Activated CD4-positive, CD25-positive, alpha-beta regulatory T cell (primary cell): ENCODE measurements at places on chromosomes 5 and 9.
A peak's percentile ranks its signal among the peaks of the same experiment; 100 is the strongest.

DNA sequence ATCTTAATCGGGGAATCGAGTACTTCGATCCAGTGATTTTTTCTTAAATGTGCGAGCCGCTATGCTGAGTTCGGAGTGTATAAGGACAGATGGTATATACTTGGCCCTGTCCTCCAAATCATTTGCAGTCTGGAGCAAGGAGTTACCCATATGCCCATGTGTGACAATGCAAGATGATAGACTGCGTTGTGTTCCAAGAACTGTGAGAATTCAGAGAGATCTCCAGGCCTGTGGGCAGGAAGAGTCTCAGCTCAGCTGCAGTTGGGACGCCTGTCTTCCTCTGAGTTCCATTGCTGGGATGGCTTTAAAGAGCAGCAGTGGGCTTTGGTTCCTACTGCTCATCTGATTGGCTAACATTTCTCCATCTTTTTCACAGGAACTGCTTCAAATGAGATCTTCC lies 106.6 kb downstream of the ADAMTS16 start:
- no peak for DNase-seq

DNA sequence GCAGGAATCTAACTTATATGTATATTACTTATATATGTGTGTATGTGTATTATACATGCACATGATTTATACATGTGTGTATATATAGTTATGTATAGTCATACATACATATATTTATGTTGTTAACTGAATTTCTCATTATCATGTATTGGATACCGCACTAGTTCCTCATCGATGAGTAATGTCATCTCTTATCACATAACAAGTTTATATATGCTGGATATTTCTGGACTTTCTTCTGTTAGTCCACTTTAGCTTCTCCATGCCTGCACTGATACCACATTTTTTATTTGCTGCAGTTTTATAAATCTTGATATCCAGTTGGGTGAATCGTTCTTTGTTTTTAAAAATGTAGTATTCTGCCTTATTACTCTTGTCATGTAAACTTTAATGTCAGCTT lies 50.2 kb downstream of the APC start:
- DNase-seq = no peak

DNA sequence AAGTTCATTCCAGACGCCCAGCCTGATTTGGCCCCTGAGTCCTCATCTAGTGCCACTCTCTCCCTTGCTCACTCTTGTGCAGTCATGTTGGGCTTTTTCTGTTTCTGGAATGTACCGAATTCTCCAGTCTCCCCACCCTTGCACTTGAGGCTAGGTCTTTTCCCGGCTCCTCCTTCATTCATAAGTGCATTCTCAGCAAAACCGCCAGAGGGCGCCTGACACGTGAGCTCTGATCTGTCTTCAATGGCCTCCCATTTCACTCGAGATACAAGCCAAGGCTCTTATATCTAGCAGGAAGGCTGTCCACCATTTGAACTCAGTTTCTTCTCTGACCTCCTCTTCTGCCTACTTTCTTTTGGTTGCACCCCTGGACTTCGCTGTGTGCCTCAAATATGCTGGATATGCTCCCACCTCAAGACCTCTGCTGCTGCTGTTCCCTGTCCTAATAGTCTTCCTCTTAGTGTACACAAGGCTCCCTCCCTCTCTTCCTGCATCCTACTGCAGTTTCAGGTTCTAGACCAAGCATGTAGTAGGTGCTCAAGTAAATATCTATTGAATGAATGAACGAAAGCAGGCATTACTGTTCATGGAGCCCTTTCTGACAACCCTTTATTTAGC lies 568.1 kb upstream of the WWC1 start:
- peak; percentile 14 for DNase-seq

GRCh38 chr5:34600118-34600493 lies 56.0 kb upstream of the RAI14 start:
- no peak for DNase-seq

- DNase-seq = no peak
These were observed 96.4 kb upstream of the TAF11L2 start for GRCh38 chr5:17401470-17402288.

DNA sequence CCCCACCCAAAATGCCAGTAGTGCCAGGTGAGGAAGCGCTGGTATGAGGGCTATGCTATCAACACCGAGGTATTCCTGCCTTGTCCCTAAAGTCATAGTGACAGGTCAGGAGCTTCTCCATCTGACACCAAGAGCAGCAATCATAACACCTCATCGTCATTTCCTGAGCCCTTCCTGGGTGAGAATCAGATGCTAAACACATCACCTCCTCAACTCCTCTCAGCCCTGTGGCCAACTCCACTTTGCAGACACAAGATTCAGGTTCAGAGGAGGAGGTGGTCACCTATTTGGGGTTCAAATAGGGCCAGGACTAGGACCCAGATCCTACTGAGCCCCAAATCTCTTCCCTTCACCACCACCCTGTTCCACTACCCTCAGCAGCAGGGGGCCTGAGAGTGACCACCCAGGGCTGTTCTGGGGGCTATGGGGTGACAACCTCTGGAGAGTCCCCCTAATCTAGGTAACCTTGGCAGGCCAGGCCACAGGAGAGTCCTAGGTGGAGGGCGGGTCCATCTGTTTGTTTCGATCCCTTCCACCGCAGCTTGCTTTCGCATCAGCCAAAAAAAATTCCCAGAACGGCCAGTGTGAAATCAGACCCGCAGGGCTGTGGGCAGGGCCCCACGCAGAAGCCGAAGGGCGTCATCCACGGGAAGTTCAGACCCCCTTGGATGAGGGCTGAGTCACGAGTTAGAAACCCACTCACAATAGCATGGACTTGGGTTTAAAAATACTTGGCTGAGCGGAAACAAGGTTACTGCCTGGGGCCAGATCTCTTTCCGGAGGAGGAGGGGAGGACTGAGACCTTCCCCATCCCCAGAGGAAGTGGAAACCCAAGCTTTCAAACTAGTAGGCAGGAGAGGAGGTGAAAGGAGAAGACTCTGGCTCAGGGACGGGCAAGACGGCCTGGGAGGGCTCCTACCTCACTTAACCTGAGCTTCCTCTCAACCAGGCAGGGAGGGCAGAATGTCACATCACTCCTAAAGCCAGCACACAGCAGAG lies 8.7 kb downstream of the STK10 start:
- DNase-seq = no peak

DNA sequence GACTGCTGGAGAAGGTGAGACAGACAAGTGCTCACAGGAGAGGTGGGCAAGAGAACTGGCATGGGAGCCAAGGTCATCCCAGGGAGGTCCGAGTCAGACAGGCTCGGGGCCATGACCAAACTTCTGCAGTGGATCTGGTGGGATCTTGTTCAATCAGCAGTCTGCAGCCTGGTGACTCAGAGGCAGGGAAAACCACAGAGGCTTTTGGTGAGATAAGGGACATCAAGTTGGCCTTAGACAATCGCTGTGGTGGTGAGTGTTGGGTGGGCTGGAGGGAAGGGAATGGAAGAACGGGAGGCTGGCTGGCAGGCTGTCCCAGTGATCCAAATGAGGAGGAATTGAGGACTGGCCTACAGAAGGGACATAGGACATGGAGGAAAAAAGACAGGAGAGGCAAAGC lies 123.8 kb downstream of the TMEM174 start:
- DNase-seq = no peak

DNA sequence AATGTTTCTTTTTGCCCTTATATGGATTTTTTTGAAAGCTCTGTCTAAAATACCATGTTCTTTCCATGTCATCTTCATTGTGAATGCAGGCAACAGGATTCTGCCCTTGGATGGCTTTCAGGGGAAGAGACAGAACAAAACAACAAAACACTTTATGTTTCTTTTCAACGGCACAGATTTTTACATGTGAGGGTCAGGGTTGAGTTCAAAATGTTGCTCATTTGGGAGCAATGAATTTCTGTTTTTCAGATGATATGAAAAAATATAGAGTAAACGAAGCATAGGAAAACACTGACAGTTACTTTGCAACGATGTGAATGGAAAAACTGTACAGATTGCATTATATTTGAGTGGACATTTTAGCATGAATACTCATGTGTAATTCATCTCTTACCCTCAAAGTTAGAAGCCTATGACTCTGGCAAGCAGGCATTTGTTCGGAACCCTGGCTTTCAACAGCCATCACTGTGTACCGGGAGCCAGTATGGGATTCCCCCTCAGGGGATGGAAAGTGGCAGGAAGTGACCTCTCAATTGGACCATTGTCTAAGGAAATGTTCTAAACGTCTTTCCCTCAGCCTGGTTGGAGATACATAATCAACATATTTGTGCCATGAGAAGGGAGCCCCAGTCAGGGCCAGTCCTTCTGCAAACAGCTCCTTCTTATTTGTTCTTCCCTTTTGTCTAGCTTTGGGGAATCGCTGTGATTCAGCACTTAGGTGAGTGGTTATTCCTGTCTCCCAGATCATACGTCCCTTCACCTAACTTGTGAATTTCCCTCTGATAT lies 153.9 kb upstream of the MEF2C start:
- DNase-seq = no peak

GRCh38 chr9:132717326-132717945 lies 47.2 kb downstream of the GTF3C4 start:
- no peak for DNase-seq

- DNase-seq = no peak
These were observed 69.4 kb upstream of the FBXL17 start for GRCh38 chr5:108451269-108451668.

GRCh38 chr5:56615361-56616153 lies 199.8 kb upstream of the MAP3K1 start:
- DNase-seq = no peak

- DNase-seq = no peak
These were observed 102.2 kb upstream of the MOCS2 start for GRCh38 chr5:53211799-53212198.

DNA sequence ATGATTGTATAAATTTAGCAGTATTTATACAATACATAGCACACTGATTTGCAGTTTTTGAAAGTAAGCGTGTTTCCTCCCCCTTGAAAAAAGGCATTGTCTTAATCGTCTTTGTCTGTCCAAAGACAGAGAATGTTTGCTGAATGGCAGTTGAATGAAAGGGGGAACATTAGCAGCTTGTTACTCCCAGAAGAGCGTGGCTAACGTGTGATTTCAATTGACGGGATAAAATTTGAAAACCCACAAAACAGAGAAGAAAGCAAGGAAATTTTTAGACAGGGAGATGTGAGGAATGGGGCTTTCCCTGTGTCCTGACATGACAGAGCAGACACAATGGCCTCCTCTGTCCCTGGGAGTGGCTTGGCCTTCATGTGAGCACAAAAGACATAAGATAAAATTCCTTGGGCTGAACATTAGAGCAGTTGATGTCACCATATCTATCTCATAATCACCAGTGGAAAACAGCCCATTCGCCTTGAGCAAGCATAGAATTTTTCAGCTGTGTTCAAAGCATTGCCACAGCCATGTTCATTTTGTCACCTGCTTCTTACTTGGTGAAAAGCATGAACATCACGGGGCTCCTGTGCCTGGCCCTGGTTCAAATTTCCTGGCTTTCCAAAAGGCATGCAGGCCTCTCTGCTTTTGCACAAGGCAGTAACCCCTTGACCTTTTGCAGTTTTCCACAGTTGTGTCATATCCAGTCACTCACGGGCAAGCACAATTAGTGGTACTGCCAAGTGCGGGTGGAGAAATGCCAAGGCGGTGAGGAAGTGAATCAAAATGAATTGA lies 126.9 kb downstream of the TLE1 start:
- DNase-seq = no peak

DNA sequence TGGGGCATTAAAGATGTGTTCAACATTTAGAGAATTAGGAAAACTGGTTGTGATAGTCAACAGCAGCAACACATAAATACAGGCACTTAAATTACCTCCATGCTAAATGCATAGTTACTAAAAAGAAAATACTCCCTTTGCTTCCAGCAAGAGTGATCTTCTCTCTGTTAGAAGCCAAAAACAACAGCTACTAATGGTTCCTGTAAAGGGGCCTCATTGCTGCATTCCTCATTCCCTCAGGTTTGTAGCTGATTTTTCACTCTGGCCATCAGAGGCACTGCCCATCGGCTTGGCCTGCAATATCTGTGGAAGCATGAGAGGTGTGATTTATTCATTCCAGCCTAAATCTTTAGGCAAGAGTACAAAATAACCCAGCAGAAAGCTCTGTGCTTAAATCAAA lies 466.0 kb upstream of the ADAMTS16 start:
- DNase-seq = no peak

DNA sequence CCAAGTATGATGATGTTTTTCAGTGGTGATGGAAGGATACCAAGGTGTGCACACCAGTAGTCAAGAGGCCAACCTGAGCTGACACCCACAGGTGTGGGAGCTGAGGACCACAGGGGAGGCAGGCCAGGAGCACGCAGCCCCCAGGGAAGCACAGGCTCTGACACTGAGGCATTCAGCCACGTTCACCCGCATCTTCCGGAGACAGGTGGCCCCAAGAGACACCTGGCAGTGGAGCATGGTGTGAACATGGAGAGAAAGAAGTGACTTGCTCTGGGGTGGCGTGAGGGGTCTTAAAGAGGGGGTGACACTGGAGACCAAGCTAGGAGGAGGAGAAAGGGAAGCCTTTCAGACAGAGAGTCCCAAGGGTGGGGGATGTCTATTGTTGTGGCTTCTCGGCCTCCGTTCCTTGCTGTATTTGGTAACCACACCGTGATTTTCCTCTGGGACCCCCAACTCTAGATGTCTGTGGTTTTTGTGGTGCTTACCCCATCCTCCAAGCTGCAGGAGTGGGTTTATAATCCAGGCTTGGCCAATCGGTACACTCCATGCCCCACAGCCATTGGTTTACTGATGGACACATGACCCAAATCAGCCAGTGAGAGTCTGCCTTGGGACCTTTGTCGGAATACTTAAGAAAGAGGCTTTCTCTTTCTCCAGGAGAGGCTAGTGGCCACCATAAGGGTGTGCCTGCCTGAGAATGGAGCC lies 84.6 kb downstream of the HRH2 start:
- DNase-seq = no peak

GRCh38 chr9:11577522-11577921 lies 964.7 kb upstream of the PTPRD start:
- no peak for DNase-seq

- no peak for DNase-seq
These were observed 100.4 kb upstream of the CDH18 start for GRCh38 chr5:20088361-20088760.

- DNase-seq = no peak
These were observed 121.8 kb upstream of the SAP30L start for GRCh38 chr5:154324033-154324432.

DNA sequence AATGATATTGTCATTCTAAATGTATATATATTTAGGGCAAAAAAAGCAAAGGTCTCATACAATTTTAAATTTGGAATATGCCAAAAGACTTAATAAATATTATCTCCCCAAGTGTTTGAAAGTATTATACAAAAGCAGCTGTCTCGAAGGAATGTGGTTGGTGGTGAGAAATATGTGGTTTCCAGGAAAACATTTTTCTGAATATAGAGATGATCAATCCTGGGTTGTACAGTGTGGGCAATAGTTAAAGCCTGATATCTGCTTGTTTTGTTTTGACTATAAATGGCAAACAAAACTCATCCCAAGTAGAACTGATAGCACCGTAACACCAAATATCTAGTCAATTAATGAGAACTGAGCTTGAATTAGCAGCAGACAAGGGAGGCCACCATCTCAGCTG lies 391.8 kb upstream of the CD180 start:
- no peak for DNase-seq

GRCh38 chr5:79962575-79963222 lies 28.4 kb downstream of the MTX3 start:
- DNase-seq = no peak
